ENCODE measurements at places on chromosomes 7 and 10.

- no peak for ATAC-seq
Measured at GRCh38 chr10:43819464-43820230, 171.0 kb upstream of the ZNF32 start.

DNA sequence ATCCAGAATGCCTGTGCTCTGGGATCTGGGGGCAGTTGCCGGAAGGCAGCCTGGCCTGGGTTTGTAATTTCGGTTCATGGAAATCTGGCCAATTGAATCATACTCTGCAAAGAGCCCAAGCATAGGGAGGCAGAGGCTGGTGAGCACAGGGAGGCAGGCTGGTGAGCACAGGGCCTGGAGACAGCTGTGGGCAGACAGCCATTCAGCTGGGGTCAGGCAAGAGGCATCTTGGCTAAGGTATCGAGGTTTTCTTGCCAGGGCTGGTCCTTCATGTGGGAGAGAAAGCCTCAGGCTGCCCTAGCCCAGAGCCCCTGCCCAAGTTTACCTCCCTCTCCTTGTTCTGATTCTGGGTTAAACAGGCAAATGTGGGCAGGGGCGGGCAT lies 63.7 kb upstream of the BAIAP2L1 start:
- no peak for ATAC-seq

DNA sequence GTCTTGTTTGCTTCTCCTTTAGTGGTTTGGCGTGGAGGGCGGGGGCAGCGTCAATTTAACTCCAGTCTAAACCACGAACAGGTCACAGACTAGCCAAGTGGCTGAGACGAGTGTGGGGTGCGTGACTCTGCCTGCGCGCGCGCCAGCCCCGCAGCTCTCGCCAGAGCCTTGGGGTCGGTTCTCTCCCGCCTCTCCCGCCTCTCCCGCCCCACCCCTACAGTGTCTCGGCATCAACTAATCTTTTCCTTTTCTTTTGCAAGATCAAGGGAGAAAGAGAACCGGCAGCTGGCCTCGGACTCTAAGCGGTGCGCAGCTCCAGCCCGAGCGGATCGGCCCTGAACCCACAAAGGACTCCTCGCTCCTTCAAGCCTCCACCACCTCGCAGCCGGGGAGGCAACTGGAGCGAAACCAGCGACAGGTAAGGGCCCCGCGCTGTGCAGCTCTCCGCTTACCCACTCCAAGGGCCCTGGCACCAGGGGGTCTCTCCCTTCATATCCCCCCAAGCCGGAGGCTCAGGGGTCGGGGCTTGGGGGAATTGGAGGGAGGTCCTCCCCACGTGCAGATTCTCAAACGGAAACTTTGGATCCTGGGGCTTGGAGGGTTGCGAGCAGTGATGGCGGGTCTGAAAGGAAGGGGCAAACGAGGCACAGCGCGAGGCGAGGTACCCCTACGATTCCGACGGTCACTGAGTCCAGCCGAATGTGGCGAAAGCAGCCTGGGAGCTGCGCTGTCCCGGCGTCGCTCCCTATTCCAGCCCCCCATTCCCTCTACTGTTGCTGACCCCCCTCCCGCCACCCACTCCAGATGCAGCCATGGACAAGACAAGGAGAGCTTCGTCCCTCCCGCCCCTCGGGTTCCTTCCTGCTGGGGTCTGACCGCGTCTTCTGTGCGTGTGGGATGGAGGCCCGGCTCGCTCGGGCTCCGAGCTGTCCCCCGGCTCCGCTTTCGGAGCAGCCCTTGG lies 829 bp downstream of the CHRM2 start:
- ATAC-seq: peak; percentile 24

DNA sequence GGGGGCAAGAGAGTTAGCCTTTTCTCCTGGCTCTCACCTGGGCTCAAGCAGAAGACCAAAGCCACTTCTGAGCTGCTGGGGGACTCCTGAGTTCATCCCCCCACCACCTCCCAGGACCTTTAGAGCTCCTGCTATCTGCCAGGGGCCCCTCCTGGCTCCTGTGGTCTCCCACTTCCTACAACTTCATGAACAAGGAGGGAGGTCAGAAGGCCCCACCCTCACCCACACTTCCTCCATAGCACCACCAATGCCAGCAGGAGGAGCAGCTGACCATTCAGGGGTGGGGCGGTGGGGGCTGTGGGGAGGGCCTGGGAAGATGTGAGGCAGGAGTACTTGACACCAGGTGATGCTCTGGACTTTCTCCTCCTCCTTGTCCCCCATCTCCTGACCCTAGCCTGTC lies 32.6 kb upstream of the ADCYAP1R1 start:
- no peak for ATAC-seq

GRCh38 chr7:2247141-2247995 lies 5.3 kb downstream of the NUDT1 start:
- ATAC-seq: peak; percentile 40
